Activated T-helper 1 cell treated with anti-CD3 and anti-CD28 coated beads, Interleukin-2, amount 50 U/mL, for 16 hours (primary cell): ENCODE measurements at places on chromosomes 1 and 21.

GRCh38 chr1:2506901-2507565 lies 19.4 kb downstream of the PANK4 start:
- DNase-seq = no peak

DNA sequence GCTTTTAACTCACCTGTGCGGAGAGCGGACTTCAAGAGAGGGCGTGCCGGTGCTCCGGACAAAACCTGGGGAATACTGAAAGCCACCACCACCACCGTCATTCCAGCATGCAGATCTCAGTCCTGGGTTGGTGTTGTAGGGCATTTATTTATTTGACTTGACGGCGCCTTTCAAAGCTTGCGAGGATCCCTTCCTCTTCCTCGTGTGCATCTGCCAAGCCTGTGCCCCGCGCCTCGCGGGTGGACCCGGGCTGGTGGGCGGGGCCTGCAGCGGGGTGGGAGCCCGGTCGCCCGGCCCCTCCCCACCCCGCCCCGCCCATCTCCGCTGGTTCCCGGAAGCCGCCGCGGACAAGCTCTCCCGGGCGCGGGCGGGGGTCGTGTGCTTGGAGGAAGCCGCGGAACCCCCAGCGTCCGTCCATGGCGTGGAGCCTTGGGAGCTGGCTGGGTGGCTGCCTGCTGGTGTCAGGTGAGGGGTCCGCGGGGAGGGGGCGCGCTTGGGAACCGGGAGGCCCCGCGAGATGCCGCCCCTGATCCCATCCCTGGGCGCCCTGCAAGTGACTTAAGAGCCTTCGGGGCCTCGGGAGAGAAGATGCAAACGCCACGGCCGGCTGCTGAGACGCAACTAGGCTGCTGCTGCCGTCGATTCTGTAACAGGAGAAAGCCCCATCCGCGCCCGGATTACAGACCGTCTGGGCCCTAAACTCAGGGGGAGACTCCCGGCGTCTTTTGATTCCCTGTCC lies at the start of gene IL10RB:
TSS of gene IL10RB (plus strand) at position 318 of the 739 bp plus-strand sequence. CDS start at position 417, 99 bp downstream.
- peak; percentile 30 for DNase-seq

DNA sequence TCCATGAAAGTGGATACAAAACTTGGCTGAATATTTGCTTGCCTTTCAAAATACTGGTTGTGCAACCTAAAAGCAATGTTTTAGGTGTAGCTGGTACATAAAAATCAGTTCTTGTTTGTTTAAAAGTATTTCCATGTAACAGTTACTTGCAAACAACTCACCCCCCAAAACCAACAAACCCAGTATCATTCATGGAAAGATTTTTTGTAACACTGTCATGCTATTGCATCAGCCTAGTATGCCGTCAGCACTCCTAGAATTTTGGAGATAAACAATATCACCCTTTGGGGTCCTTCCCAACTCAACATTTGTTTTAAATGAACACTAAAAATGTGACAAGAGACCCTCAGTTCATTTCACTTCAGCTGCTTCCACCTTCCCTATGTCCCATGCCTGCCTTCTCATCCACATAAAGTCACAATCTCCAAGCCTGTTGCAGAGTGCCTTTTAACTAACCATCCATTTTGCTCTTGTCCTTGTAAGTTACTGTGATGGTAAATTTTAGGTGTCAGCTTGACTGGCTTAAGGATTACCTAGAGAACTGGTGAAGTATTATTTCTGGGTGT lies 425.3 kb downstream of the DUSP10 start:
- no peak for DNase-seq

DNA sequence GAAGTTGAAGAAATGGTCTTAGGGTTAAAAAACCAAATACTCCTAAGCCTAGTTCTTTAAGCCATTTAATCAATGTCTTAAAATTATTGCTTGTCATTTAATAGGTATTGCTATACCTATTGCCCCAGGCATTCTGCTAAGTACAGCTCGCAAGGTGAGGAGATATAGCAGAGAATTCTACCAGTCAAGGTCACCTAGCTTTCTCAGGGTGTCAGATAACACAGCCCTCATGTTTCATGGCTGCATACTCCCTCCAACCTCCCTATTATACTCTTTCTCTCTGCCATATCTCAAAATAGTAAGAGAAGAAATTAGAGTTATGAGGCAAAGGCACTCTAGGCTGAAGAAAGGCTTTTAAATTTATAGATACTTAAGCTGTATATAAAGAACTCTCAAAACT lies 68.4 kb upstream of the GPR88 start:
- DNase-seq = no peak

- DNase-seq = no peak
Observed at GRCh38 chr1:185358957-185359356, 41.9 kb upstream of the IVNS1ABP start.

GRCh38 chr21:35026617-35027562 lies 22.2 kb downstream of the RUNX1 start:
- DNase-seq = peak; percentile 72

GRCh38 chr1:22888320-22889075 lies 84.2 kb downstream of the LACTBL1 start:
- no peak for DNase-seq

DNA sequence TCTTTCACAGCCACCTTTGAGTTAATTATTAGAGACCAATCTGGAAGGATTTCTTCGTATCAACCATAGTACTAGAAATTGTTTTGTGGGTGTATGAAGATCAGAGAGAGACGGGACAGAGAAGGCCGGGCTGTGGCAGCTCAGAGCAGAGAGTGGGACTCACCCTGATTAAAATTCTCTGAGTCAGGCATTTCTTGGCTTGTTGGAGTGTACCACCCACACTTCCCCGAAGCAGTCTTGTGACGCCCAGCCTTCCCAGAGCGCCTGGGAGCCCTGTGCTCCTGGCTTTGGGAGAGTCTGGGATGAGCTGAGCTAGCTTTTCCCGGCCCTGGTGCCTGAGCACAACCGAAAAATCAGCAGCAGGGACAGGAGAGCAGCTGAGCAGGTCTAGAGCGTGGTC lies 19.4 kb downstream of the PLEKHM2 start:
- no peak for DNase-seq

DNA sequence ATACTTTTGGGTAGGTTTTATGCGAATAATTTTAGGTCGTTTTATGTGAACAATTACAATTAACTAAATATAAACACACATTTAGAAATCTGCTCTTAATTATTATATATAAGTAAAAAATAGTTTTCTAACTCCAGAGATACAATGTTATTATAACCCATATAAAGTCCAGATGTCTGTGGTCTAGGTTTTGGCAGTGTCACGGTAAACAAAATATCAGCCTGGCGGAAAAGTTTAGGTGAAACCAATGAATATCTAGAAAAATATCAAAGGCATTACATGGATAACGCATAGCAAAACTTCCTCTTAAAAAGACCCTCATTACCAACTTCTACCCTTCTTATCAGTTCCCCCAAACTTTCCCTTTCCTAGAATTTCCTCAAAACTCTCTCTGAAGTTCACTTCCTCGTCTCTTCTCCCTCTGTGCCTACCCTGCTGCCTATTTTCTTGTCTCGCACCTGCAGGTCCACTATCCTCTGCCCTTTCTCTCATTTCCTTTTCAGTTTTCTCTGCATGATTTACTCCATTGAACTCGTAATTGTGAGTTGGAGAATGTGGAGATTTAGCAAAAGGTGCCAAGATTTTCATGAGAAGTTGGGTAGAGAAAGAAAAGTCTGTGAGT lies 21.8 kb downstream of the VTCN1 start:
- DNase-seq = no peak
